SJSA1 (cell line): ENCODE measurements at places on chromosomes 2 and 18. TPM values are rescaled to one million over a fixed set of nuclear protein-coding genes. Genes with fewer than 3 reads are reported as not detected.

Gene SPR
- 35.8 and 50.7 TPM in 2 replicates for total RNA-seq

Gene SLC23A3
- 0.13 TPM in 1 of 2 replicates, not detected in the other for total RNA-seq

Gene SCRN3
- 15.9 and 31.0 TPM in 2 replicates for total RNA-seq

Gene CYS1
- total RNA-seq: 13.7 and 21.3 TPM in 2 replicates

Gene MPP4
- 3.3 and 5.3 TPM in 2 replicates for total RNA-seq

Gene IL1RL1
- total RNA-seq: not detected in 2 replicates

Gene SOWAHC
- 11.7 and 18.5 TPM in 2 replicates for total RNA-seq

Gene LBX2
- 0.18 and 1.6 TPM in 2 replicates for total RNA-seq

Gene RIT2
- total RNA-seq: not detected in 2 replicates

GRCh38 chr18:11986061-11986460, 4.8 kb downstream of the IMPA2 start:
- no peaks in the 10 kb centered on the region for H3K27me3 ChIP-seq
- no peaks in the 10 kb centered on the region for H3K36me3 ChIP-seq
- no peak overlapping the region for H3K4me3 ChIP-seq
- DNase-seq: no peak
- H3K4me1 ChIP-seq: peaks cover 10% of the 10 kb centered on the region

DNA sequence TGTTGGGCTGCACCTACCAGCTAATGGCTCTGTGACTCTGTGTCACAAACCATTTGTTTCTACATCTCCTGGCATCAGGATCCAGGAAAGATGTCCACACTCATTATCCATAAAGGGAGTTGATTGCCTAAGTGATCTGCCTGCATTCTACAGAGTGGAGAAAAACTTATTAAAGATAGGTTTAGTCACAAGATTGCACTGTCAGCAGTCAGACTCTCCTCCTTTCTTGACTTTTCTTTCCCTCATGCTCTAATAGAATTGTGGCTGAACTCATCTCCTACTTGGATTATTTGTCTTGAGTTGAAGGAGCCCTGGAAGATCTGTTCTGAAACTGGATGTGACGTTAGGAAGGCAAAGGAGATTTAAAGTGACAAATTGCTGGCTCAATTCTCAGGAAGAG, 152.7 kb downstream of the SLC8A1 start:
- no peak for DNase-seq
- no peaks in the 10 kb centered on the region for H3K36me3 ChIP-seq
- H3K4me3 ChIP-seq: no peak overlapping the region
- H3K4me1 ChIP-seq: no peaks in the 10 kb centered on the region

GRCh38 chr18:52183107-52183506, 156.9 kb upstream of the DCC start:
- H3K4me3 ChIP-seq: no peak overlapping the region
- H3K27me3 ChIP-seq: no peaks in the 10 kb centered on the region
- DNase-seq: no peak
- H3K36me3 ChIP-seq: no peaks in the 10 kb centered on the region

DNA sequence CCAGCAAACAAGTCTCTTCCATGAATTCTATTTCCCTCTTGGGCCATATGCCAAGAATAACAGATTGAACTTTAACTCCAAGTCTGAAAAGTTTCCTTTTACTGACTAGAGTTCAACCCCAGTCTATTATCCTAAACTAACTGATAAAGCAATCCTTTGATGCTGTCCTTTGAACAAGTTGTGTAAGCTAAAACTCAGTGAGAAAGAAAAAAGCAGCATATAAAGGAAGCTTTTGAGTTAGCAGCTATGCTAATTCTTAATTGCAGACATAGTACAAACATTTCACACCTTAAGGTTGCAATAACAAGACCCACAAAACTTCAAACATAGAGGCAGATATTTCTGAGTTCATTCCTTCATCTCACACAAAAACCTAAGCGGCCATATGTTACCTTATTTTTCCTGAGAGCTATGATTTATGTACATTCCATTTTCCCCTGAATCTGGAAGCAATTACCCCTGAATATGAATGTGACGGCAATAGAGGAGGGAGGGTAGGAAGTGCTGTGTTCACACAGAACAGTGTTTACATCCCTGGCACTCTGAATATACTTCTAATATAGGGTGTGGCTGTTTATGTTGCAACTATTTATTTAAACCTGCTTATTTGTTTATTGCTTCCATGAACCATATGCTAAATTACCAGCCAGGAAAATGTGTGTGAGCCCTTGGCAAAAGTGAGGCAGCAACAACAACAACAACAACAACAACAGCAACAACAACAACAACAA, 180.6 kb downstream of the IRS1 start:
- DNase-seq: no peak
- no peak overlapping the region for H3K27ac ChIP-seq
- H3K4me1 ChIP-seq: peaks cover 11% of the 10 kb centered on the region
- H3K36me3 ChIP-seq: no peaks in the 10 kb centered on the region

- no peaks in the 10 kb centered on the region for H3K36me3 ChIP-seq
- no peaks in the 10 kb centered on the region for H3K4me1 ChIP-seq
- H3K27me3 ChIP-seq: no peaks in the 10 kb centered on the region
- H3K27ac ChIP-seq: no peak overlapping the region
- H3K4me3 ChIP-seq: no peak overlapping the region
- DNase-seq: no peak
These were observed 296.5 kb upstream of the THSD7B start for GRCh38 chr2:136468799-136469369.

DNA sequence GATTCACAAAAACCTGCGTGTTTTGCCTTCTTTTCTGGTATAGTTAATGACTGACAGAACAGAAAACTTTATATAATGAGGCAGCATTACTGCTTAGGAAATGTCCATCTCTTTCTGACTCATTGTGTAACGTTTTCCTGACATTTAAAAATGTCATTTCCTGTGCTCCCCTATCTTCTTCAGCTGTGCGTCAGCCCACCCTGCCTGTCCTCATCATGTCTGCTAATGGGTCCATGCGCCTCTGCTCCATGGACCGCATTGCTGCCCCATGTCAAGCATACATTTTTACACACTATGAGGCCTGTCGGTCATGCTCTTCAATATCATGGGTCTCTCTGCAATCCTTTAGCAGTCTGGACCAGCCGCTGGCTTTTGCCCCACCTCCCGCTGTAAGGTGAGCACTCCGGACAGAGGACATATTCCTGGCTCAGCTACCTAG, 234.3 kb downstream of the CDCA7 start:
- no peak for DNase-seq
- H3K27me3 ChIP-seq: no peaks in the 10 kb centered on the region
- no peak overlapping the region for H3K4me3 ChIP-seq
- H3K27ac ChIP-seq: no peak overlapping the region
- no peaks in the 10 kb centered on the region for H3K36me3 ChIP-seq

GRCh38 chr2:240453461-240454105, 18.1 kb downstream of the GPC1 start:
- peaks cover 12% of the 10 kb centered on the region for H3K4me1 ChIP-seq
- H3K4me3 ChIP-seq: no peak overlapping the region
- no peak overlapping the region for H3K27ac ChIP-seq
- DNase-seq: no peak
- no peaks in the 10 kb centered on the region for H3K36me3 ChIP-seq

DNA sequence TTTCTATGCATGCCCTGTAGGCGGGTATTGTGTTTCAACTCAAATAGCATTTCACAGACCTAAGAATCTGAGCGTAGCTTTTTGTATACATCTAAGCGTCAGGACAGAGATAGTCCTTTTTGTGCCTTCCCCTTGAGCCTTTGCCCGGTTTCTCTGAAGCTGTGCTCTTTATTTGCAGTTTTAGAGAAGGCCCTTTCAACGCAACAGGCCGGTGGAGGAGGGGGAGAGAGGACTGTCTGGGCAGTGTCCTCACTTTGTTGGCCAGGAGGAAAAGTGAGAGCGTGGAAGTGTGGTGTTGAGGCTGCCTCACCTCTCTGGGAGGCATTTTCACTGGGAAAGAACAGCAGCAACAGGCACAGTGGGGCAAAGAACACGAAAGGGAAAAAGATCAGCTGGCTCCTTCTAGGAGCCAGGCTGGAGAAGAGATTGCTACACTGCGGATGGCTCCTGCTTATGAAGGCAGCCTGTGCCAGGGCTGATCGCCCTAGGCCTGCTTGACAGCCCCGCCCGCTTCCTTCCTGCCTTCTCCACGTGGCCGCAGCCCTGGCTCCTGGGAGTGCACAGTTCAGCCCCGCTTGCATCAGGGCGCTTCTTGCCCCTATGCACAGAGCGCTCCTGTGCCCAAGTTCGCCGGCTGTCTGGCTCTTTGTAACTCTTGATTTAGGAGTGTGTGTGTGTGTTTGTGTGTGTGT, 195.6 kb upstream of the POU3F3 start:
- H3K4me1 ChIP-seq: no peaks in the 10 kb centered on the region
- no peaks in the 10 kb centered on the region for H3K36me3 ChIP-seq
- DNase-seq: no peak
- no peak overlapping the region for H3K4me3 ChIP-seq

DNA sequence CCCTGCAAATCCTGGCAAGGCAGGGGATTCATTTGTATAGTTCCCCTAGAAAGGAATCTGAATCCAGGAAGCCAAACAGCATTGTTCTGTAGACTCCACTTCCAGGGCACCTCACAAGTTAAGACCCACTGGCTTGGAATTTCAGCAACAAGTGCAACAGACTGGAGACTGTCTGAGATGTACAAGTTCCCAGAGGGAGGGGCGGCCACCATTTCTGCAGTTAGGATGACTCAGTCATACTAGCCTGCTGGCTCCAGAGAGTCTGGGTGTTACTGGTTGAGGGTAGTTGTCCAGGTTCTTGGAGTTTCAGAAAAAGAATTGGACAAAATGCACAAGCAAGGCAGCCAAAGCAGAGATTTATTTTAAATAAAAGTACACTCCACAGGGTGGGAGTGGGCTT, 384.2 kb downstream of the DSC3 start:
- H3K4me3 ChIP-seq: no peak overlapping the region
- DNase-seq: no peak
- H3K27ac ChIP-seq: no peak overlapping the region

DNA sequence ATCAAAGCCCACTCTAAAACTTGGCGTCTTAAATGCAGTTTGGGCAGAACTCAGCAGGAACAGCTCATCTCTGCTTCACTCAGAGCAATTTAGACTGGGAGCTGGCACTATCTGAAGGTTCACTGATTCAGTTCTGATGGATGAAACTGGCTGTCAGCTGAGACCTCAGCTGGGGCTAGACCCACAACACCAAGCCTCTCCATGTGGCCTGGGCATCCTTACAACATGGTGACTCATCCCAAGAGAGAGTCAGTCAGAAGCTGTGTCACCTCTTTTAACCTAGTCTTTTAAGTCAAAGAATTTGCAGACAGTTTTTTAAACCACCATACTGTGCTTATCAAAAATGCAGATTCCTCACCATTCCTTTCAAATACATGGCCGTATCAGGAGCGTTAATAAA, 62.6 kb upstream of the ZNF397 start:
- H3K4me3 ChIP-seq: no peak overlapping the region
- no peaks in the 10 kb centered on the region for H3K36me3 ChIP-seq
- no peaks in the 10 kb centered on the region for H3K4me1 ChIP-seq
- no peaks in the 10 kb centered on the region for H3K27me3 ChIP-seq

DNA sequence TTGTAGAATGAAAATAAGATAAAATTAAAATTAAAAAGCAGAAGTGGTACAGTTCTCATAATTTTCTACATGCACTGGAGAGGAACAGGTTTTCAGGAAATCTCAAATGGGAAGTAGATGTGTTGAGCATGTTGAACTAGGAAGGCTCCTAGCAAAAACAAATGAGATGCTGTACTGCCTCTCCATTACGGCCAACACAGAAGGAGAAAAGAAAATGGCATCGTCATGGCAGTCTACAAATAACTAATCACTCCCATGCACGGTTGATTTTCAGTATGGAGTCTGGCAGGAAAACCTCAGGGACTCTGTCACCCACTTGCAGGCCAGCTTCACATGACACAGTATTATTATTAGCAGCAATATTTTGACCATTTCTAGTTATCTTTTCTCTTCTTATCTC, 278.7 kb downstream of the NRXN1 start:
- H3K36me3 ChIP-seq: no peaks in the 10 kb centered on the region
- no peaks in the 10 kb centered on the region for H3K4me1 ChIP-seq
- H3K27ac ChIP-seq: no peak overlapping the region
- no peak overlapping the region for H3K4me3 ChIP-seq
- H3K27me3 ChIP-seq: no peaks in the 10 kb centered on the region
- DNase-seq: no peak

DNA sequence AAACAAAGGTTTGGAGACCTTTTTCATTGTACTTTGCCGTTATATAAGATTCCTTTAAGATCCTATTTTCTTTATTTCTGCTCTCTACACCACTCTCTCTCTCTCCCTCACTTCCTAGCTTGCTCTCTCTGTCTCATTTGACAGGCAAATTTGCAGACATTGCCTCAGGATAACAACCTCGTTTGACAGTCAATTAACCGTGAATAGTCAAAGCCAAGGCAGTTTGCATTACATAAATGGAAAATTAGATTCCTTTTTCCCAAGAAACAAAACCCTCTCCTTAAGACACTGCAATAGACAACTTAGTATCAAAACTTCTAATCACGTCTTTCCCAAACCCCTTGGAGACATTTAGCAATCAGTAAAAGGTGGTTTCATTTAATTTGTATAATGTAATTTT, 7.4 kb downstream of the SKOR2 start:
- H3K27me3 ChIP-seq: peaks cover 73% of the 10 kb centered on the region
- no peak overlapping the region for H3K4me3 ChIP-seq
- H3K27ac ChIP-seq: no peak overlapping the region
- H3K4me1 ChIP-seq: no peaks in the 10 kb centered on the region

DNA sequence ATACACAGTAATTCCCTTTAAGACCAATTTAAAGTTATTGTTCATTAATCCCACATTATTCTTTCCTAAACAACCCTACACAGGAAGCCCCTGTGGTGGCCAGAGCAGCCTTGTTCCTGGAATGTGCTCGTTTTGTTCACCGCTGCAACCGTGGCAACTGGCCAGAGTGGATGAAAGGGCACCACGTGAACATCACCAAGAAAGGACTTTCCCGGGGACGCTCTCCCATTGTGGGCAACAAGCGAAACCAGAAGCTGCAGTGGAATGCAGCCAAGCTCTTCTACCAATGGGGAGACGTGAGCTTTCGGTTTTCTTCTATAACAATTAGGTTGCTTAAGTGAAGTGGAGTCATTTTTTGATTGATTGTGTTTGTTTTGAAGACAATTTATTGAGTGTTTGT, 101.0 kb downstream of the UNC80 start:
- no peak overlapping the region for H3K27ac ChIP-seq
- no peaks in the 10 kb centered on the region for H3K4me1 ChIP-seq
- H3K36me3 ChIP-seq: no peaks in the 10 kb centered on the region
- peak; percentile 75 for DNase-seq
- no peak overlapping the region for H3K4me3 ChIP-seq

GRCh38 chr2:23695890-23696751, 230.8 kb downstream of the ATAD2B start:
- no peaks in the 10 kb centered on the region for H3K36me3 ChIP-seq
- no peaks in the 10 kb centered on the region for H3K27me3 ChIP-seq
